Right hindlimb (tissue), 1 donor: ENCODE measurements at places on chromosomes 7 and 10.

- DNase-seq = no peak
Observed at GRCh38 chr10:132027423-132027983, 38.2 kb upstream of the JAKMIP3 start.

DNA sequence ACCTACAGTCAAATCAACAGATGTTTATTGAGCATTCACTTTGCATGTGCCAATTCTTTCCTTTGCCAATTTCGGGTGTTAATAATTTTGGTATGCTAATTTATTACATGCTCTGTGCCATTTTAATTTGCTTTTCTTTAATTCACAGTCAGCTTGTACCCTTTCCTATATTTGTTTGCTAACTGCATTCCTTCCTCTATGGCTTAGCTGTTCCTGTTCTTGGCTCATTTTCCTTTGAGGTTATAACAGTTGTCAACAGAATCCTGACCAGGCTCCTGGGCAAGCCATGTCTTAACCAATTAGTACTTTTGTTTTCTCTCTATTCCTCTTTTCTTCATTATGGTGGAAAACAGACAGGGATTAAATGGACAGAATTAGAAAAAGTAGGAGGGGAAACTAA lies 73.6 kb upstream of the RPA3 start:
- no peak for DNase-seq

DNA sequence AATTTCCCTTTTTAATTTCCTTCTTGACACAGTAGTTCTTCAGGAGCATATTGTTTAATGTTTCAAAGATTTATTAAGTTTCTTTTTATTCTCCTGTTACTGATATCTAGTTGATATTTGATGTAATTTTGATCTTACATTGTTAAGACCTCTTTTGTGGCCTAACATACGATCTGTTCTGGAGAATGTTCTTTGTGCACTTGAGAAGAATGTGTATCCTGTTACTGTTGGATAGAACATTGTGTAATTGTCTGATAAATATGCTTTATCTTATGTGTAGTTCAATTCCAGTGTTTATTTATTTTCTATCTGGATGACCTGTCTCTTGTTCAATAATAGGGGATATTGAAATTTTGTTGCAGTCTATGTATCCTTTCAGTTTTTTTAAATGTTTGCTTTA lies 106.7 kb downstream of the ITGB1 start:
- no peak for DNase-seq

DNA sequence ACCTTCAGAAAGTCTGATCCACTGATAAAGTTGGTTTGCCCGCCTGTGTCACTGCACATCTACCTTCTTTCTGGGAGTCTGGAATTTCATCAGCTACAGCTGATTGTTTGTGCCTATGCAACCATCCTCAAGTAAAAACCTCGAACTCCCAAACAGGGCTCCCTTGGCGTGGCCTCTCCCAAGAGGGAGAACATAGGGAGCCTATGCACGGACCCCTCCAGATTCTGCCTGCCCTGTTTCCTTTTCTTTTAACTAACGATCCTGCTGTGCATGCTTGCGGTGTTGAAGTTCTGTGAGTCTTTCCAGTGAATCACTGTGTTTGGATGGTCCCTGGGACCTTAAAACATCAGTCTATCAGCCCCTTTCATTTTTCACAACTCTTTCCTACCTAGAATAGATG lies 226.9 kb upstream of the SEMA3D start:
- DNase-seq = no peak

- peak; percentile 24 for DNase-seq
Observed at GRCh38 chr7:97018791-97019531, 5.7 kb downstream of the DLX5 start.

DNA sequence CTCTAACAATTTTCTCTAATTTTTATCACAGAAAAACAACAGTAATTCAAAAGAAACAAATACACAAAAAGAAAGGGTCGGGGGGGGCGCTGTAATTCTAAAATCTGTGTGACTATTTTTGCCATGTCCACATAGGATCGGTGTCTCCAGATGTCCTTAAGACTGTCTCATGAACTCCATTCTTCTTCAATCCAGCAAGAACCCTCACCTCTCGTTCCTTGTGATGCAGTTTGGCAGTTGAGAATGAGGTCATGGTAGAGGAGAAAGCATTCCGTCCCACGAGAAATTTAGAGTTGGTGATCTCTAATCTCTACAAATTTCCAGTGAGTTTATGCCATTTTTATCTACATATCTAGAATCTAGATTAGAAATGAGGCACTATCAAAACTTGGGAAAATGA lies 394.7 kb downstream of the TFEC start:
- DNase-seq = no peak

DNA sequence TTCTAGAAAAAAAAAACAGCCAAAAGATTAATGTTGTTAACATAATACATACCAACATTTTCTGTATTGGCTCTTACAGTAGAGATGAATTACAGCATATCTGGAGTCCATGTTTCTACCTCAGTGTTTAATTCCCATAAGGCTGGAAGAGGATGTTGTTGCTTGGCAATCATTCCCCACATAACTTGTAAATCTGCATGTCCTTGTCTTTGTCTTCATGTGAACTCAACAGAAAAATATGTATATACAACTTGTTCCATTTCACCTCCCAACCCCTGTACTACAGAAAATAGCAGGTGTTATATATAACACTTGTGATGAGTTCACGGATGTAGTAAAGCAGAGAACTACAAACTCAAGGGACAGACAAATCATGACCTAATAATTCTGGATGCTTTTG lies 160.9 kb upstream of the SEMA3C start:
- no peak for DNase-seq

DNA sequence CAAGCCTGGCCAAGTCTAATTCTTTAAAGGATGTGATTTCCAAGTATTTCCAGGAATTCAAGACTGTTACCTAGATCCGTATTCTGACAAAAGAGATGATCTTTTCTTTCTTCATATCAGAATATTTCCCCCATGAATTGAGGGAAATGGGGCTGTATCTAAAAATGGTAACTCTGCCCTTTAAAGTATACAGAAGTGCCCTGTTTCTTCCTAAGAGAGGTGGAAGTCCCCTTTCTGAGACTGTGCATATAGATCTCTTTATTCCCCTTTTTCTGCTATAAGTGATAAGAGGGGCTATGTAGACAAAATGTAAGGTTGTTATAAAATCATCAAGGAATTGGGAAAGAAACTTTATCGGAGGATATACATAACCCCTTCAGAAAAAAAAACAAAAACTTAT lies 287.1 kb upstream of the KAT6B start:
- DNase-seq = no peak

- DNase-seq = peak; percentile 32
Observed at GRCh38 chr10:88196291-88196690, 332.9 kb downstream of the PTEN start.

DNA sequence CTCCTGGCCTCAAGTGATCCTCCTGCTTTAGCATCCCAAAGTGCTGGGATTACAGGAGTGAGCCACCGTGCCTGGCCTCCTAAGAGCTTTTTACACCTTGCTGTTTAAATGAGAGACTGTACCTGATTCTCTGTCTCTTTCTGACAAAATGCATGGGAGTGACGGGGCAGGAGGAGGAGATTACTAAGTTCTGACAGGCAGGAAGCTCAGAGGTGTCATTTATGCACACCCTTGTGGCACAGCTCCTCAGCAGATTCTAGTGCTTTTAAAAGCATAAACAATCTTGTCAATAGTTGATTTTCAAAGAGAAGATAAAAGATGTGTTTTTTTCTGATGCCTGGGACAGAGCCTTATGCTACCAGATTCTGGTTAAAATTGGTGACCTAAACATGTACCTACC lies 39.7 kb upstream of the STEAP4 start:
- DNase-seq = no peak

- no peak for DNase-seq
Observed at GRCh38 chr10:71837098-71837827, 13.8 kb downstream of the PSAP start.

GRCh38 chr10:129949411-129949810 lies 14.7 kb downstream of the EBF3 start:
- no peak for DNase-seq

- DNase-seq = no peak
Observed at GRCh38 chr10:80669485-80669884, 131.8 kb downstream of the SH2D4B start.

DNA sequence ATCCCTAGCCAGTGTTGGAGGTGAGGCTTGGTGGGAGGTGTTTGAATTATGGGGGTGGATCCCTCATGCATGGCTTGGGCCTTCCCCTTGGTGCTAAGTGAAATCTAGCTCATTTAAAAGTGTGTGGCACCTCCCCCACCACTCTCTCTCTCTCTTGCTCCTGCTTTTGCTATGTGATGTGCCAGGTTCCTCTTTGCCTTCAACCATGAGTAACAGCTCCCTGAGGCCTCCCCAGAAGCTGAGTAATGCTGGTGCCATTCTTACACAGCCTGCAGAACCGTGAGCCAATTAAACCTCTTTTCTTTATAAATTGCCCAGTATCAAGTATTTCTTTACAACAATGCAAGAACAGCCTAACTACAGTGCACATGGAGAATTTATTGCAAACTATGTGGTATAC lies 188.8 kb upstream of the POT1 start:
- no peak for DNase-seq

DNA sequence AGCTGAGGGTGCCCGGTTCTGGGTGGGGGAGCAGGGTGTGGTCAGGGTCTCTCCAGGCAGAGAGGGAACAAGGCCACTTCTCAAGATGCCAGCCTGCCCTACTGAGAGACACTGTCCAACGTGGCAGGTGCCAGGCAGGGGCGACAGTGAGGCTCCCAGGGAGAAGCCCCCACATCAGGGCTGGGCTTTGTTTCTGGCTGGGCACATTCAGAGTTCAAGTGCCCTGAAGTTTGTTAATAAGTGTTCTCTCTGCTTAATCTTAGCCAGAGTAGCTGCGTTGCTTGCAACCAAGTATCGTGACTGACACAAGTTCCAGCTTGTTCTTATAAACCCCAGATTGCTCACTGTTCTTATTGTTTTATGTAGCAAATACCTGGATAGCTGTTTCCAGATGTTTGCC lies 21.8 kb downstream of the FOXL3 start:
- peak; percentile 3 for DNase-seq

GRCh38 chr10:46052057-46052790 lies 6.2 kb upstream of the MSMB start:
- no peak for DNase-seq

- DNase-seq = no peak
Observed at GRCh38 chr10:13891128-13892000, 304.6 kb downstream of the PRPF18 start.

DNA sequence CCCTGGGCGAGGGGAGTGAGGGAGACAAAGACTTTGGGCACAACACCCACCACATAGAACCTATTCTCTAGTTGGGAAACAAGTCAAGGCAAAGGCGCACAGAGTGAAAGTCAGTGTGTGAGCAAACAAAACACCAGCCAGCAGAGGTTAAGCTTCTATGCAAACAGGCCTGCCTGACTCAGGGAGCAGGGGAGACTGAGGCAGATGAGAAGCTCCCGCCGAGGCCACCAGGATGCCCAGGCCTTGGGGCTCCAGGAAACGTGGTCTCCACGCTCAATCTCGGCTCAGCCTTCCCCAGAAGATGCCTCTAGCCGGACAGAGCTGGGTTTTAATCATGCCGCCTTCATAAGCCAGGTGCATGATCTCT lies 74.1 kb upstream of the KCNMA1 start:
- DNase-seq = no peak

DNA sequence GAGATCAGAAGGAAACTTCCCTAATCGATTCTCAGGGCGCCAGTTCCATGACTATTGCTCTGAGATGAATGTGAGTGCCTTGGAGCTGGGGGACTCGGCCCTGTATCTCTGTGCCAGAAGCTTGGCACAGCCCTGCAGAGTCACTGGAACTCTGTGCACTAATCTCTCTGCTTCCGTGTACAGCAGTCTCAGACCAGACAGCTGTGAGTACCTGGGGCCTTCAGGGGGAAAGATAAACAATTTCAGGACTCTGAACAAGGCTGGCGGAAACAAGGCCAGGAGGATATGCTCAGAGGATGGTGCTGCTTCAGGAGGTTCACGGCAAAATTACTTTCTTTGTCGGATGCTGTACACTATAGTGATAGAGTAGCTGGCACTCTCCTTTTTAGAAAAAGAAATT lies 131.7 kb upstream of the PRSS58 start:
- DNase-seq = no peak

DNA sequence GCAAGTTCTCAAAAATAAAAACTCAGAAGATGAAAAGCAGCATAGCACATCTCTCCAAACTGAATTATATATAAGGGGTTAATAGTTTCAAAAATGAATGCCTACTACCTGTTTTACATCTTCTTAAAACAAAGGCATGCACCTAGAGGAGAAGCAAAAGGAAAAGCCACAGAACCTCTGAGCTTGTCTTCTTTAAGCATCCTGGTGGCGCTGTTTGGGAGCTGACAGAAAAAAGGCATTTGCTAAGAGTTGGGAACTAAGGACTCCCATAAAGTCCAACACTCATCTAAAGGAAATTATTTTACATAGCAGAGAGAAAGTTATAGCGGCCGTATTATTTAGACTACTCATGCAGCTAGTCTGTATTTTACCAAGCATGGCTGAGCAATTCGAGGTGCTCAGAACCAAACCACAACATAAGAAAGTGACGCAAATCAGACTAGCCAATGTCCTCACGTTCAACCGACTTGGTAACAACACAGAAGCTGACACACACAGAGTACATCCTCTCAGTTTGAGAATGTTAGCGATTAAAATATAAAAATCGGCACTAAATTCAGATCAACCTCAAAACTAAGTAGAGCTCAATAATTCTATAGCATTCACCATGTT lies 38.8 kb downstream of the PTN start:
- no peak for DNase-seq

DNA sequence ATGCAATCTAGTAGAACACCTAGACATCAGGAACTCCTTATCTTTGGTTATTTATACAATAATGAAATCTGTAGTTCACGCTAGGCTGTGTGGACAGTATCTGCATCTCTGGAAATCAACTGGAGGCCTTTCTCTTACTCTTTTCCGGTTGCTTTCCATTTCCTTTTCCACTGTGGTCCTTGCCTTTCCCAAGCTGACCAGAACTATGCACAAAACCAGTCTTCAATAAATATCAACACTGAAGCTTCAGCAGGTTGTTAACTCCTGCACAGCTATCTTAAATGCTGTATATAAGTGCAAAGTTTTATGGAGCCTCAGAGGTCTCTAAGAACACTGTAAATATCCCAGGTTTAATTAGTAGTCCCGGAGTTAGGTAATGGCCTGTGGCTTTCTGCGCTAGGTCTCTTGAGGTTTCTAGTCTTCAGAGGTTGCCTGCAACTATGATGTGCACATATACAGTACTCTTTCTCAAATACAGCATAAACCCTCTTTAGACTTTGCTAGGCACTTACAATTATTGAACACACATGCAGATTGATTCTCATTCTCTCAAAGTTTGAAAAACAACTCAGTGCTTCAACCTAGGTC lies 2.4 kb downstream of the KLLN start:
- peak; percentile 19 for DNase-seq
